CD4-positive, alpha-beta T cell treated with Interleukin-4 for 4 hours (primary cell): ENCODE measurements at places on chromosomes 16 and 17.
A peak's percentile ranks its signal among the peaks of the same experiment; 100 is the strongest.

DNA sequence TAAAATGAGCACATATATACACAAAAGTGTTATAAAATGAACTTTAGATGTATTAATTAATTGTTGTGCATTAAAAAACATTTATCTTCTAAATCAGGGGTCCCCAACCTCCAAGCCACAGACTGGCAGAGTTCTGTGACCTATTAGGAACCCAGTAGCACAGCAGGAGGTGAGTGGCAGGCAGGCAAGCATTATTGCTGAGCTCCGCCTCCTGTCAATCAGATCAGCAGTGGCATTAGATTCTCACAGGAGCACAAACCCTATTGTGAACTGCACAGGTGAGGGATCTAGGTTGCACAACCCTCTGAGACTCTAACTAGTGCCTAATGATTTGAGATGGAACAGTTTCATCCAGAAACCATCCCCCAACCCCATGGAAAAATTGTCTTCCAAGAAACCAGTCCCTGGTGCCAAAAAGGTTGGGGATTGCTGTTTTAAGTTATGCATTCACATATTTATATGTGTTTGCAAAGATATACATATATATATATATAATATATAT lies 583.7 kb downstream of the KCNJ2 start:
- no peak for DNase-seq

DNA sequence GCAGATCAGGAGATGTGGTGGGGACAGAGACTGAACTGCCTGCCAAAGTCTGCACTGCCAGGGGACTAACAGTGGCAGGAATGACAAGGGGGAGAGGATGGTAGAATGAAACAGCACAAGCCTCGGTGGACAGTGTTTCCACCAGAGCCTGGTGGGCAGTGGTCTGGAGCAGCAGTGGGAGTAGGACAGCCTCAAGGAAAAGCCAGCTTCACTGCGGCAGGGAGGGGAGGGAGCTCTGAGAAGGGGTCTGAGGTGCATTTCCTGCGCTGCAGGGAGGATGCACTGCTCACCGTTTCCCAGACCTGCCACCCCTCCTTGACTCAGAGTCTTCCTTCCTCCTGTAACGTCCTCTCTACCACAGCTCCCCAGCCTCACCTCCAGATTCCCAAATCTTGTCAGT lies 33.8 kb downstream of the MARCHF10 start:
- no peak for DNase-seq

- no peak for DNase-seq
These were observed 94.9 kb downstream of the TMEM132E start for GRCh38 chr17:34673995-34674890.

- no peak for DNase-seq
These were observed 61.5 kb downstream of the SLC39A11 start for GRCh38 chr17:73030995-73031394.

DNA sequence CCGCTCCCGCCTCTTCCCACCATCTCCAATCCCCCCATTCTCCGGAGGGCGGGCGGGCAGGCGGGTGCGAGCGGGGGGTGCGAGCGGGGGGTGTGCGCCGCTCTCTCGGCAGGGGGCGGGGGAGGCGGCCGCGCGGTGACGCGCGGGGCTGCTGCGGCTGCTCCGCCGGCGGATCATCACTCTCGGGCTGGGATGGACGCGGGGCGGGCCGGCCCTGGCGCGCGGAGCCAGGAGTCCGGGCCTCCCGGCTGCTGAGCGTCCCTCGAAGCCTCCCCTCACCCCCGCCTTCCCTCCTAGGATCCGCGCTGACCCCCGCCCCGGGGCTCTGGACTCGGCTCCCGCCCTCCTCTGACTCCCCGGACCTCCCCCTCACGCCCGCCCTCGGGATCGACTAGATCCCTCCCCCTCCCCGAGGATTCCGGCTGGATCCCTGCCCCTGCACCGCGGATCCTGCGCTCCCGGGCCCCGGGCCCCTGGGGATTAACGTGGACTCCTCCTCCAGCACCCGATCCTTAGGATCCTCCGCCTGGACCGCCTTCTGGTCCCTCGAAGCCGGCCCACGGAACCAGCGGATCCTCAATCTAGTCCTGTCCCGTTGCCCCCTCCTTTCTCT lies 946 bp upstream of the TMEM256 start:
- DNase-seq: peak; percentile 64

DNA sequence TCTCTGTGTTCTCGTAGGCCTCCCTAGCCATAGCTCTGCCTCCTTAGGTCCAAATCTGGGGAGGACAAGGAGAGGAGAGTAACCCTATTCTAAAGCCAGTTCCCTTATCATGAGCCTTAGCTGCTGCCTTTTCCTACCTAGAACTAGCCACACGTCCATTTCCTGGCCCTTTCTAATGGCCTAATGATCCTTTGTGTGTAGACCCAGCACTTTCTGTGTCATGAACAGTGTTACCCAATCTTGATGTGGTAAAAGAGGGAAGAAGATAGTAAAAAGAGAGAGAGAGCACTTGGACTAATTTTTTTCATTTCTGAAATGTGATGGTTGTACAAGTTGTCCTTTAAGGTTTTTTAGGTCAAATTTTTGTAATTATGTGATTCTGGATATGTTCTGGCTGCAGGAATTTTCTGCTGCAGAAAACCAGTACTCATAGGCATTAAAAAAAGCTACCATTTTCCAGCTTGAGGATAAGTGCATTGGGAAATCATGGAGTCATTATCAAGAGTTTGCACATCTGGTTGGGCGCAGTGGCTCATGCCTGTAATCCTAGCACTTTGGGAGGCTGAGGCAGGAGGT lies 18.2 kb downstream of the CASC3 start:
- DNase-seq: no peak

DNA sequence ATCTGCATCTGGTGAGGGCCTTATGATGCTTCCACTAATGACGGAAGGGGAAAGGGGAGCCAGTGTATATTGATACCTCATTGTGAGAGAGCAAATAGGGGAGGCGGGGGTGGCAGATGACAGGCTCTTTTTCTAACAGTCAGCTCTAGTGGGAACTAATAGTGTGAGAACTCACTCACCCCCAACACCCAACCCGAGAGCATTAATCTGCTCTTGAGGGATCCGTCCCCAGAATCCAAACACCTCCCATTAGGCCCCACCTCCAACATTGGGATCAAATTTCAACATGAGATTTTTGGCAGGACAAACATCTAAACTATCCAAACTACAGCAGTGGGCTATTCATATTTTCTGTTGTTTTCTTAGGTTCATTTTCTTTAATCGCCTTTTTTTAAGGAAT lies 54.4 kb downstream of the BPTF start:
- no peak for DNase-seq

DNA sequence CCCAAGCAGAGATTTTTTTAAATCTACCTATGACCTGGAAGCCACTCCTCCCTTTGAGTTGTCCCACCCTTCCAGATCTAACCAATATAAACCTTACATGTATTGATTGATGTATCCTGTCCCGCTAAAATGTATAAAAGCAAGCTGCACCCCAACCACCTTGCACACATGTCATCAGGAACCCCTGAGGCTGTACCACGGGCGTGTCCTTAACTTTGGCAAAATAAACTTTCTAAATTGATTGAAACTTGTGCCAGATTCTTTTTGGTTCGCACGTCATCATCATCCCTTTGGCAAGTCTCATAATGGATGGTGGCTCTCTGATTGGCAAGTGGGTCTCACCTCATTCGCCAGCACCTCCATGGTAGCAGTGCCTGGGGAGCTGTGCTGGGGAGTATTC lies 60.2 kb downstream of the CNGB1 start:
- no peak for DNase-seq

DNA sequence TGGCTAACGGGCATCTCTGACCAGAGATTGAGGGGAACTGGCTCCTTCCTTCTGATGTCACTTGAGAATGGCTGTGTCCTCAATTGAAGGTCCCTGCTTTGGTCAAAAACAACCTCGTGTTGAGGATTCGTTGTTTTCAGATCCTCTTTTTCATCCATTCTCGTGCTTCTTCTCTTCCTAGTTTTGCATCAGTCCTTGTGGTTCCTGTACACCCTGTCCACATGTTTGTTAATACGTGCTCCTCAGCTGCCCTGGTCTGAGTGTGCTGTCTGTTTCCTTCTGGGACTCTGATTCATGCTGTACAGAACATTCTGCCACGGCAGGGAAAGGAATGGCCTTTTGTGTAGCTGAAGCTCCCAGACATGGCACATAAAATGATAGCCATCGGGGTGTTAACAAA lies 863.2 kb upstream of the GOT2 start:
- DNase-seq: no peak

DNA sequence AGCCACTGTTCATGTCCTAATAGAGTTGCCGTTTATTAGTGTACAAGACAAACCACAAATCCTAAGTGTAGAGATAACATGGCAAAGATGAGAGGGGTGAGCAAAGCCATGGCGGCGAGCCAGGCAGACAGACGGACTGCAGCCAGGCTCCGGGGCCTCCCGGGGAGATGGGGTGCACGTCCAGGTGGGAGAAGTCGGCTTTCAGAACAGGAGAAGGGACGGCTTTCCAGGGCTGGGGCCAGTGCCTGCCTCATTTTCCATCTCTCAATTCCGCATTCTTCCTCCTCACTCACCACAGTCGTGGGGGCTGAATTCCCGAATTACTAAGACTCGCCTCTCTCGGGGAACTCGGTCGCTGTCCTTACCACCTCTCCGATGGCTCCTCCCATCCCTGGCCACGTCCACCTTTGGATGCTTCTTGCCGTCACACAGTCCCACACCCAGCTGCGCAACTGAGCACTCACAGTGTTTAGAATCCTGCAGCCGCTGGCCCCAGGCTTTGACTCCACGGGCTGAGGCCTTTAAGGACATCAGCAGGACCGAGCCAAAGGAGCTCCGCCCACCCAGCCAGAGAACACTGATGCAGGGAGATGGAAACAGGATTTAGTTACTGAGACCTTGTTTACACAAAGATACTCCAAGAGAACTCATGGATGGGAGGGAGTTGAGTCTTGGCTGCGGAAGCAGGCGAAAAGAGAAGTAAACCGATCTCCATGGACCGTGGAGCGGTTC lies 59.7 kb downstream of the RNF112 start:
- no peak for DNase-seq

- no peak for DNase-seq
These were observed 5.0 kb downstream of the TP53I13 start for GRCh38 chr17:29573558-29573869.

DNA sequence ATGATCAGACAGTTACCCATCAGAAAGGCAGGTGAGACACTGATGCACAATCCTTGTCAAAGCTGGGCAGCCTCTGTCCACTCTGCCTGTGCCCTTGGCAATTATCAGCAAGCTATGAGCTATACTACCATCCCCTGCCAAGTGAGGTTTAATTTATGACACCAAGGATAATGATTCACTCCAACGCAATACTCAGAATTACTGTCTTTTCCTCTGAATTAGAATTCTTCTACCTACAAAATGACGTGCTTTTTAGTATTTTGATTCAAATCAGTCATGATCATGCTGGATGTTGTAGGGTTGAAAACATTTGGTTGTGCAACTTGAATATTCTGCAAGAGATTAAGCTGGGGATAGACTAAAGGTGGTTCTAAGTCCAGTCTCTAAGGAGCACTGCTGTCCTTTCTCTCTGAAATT lies 116.8 kb upstream of the SOX9 start:
- no peak for DNase-seq

- DNase-seq: no peak
These were observed 23.0 kb upstream of the AATK start for GRCh38 chr17:81189016-81189415.

DNA sequence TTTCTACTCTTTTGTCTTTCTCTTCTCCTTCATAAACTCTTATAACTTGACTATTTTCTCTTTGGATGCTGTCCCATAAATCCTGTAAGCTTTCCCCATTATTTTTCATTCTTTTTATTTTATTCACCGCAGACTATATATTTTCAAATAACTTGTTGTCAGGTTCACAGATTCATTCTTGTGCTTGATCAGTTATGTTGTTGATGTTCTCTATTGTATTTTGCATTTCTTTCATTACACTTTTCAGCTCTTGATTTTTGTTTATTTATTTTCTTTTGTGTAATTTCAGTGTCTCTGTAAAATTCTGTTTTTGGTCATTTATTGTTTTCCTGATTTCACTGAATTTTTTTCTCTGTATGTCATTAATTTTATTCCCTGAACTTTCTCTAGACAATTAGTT lies 49.2 kb downstream of the EFCAB13 start:
- no peak for DNase-seq

GRCh38 chr16:4159726-4160125 lies 43.5 kb upstream of the ADCY9 start:
- no peak for DNase-seq

- peak; percentile 5 for DNase-seq
These were observed 28.3 kb upstream of the CDC42EP4 start for GRCh38 chr17:73340093-73340596.

DNA sequence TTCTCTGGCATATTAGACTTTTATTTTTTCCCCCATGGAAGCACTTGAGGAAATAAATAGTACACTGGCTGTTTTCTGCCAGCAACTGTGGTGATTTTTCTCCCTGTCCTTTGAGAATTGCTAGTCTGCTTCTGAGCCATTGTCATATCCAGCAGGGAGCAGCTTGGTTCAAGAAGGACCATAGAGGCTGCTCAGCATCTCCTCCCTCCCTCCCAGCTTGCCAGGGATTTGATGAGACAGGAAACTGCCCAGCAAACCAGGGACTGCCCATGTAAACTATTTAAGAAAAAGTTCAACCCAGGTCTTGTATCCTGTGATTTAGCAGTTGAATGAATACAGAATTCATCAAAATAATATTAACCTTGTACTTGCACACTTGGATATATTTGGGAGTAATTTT lies 39.5 kb downstream of the CYB5B start:
- DNase-seq: no peak

DNA sequence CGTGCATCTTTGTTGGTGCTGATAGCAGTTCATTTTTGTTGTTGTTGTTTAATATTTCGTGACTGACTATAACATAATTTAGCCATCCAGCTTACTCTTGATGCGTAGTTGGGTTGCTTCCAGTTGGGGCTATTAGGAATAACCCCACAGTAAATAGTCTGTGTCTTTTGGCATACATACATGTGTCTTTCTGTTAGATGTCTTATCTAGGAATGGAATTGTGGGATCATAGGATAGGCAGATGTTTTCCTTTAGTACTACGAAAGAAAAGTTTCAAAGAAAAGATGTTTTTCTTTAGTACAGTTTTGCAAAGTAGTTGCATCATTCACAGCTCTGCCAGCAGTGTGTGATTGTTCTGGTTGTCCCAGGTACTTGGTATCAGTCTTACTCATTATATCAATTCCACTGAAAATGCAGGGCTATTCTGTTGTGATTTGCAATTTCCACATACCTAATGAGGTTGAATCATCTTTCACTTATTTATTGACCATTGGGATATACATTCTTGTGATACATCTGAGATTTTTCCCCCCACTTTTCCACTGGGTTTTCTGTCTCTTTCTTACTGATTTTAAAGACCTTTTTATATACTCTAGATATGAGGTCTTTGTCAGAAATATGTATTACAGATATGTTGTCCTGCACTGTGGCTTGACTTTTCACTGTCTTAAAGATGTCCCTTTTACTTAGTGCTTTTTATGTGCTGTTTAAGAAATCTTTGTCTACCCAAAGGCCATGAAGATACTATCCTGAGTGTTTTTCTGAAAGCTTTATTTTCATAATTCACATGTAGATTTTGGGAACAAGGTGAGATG lies 173.3 kb downstream of the MRTFB start:
- DNase-seq: no peak

DNA sequence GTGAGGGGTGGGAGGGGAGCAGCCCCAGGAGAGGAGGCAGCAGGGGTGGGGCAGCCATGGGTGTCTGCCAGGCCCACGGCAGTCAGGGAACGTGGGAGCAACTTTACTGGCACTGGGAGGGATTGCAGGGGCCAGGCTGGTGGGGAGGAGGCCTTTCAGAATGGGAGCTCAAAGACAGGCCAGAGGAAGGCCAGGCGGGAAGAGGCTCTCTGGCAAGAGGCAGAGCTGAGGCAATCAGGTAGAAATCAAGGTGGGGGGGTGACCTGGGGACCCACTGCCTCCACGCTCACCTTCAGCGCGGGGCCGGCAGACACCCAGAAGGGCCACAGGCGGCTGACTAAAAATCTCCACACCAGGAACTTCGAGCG lies 11.9 kb upstream of the GSE1 start:
- DNase-seq: no peak
